GM10248 (cell line): ENCODE measurements at places on chromosomes 2 and 18.

DNA sequence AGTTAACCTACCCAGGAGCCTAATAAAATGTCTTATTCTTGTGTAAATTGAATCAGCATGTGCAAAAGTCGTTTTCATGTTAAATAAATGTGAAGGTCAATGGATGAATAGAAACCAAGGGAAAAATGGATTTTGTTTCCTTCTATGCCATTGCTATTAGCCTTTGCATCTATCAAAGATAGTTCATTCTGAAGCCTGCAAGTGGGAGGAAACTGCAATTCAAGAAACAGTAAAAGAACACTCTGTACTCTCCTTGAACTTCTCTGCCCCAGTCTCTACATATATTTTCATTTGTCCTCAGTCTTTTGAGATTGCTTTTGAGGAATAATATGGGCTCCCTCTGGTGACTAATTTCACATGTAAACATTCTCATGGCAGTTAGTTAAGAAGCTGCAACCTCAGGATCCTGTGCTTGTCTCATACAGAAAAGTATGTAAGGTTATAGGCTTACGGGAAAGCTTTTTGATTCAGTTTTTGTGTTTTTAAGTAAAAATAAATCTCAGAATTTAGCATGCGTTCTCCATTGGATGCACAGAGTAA is 1590.0 kb upstream of the LRRTM1 start:
- no peak for DNase-seq

GRCh38 chr2:179354296-179354695 is 89.7 kb upstream of the SESTD1 start:
- DNase-seq = no peak

DNA sequence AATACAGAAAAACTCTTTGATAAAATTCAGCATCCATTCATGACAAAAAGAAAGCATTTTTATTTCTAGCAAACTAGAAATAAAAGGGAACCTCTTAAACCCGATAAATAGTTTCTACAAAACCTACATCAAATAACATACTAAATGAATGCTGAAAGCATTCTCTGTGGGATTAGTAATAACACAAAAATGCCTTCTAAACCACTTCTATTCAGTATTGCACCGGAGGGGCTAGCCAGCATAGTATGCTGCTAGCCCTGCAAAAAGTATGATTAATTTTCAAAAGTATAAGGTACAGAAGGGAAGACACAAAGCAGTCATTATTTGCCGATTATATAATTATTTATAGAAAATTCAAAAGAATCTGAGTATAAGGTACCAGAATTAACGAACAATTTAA is 145.2 kb downstream of the DTNB start:
- no peak for DNase-seq

- no peak for DNase-seq
Measured at GRCh38 chr2:177992992-177993391, 79.6 kb downstream of the PDE11A start.

DNA sequence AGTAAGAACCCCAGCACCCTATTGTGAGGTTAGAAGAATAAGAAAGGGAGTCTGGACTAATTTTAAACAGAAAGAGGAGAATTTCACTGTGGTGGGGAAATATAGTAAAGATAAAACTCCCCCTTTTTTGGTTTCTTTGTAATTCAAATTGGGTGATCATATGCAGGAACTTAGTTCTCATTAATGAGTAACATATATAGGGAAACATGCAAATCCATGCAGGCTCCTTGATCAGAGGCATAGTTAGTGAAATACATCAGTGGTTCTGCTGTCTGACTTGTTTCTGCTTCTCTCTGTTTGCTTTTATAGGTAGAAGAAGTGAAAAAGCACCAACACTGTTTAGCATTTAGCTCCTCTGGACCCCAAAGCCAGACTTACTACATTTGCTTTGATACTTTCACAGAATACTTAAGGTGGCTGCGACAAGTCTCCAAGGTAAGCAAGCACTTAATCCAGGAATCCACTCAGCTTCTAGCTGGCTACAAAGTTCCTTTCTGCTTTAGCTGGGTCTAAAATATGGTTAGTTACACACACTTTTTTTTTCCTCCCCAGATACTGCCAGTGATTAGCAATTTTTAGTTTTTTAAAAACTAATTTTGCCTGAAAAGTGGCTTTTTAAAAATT is 123.2 kb downstream of the PHLPP1 start:
- peak; percentile 47 for DNase-seq
